Lower leg skin (tissue), 4 donors: ENCODE measurements at places on chromosomes 5 and 9. TPM values are rescaled to one million over a fixed set of nuclear protein-coding genes. Genes with fewer than 3 reads are reported as not detected.

- no peak for DNase-seq
Observed at GRCh38 chr9:68978066-68978465, 35.8 kb downstream of the PRKACG start.

GRCh38 chr9:132168347-132168746, 6.5 kb downstream of the NTNG2 start:
- no peak for DNase-seq

GRCh38 chr5:177325868-177326381, 14.2 kb upstream of the MXD3 start:
- no peak for DNase-seq

GRCh38 chr9:95080961-95081647, 236.4 kb downstream of the FANCC start:
- DNase-seq: no peak

DNA sequence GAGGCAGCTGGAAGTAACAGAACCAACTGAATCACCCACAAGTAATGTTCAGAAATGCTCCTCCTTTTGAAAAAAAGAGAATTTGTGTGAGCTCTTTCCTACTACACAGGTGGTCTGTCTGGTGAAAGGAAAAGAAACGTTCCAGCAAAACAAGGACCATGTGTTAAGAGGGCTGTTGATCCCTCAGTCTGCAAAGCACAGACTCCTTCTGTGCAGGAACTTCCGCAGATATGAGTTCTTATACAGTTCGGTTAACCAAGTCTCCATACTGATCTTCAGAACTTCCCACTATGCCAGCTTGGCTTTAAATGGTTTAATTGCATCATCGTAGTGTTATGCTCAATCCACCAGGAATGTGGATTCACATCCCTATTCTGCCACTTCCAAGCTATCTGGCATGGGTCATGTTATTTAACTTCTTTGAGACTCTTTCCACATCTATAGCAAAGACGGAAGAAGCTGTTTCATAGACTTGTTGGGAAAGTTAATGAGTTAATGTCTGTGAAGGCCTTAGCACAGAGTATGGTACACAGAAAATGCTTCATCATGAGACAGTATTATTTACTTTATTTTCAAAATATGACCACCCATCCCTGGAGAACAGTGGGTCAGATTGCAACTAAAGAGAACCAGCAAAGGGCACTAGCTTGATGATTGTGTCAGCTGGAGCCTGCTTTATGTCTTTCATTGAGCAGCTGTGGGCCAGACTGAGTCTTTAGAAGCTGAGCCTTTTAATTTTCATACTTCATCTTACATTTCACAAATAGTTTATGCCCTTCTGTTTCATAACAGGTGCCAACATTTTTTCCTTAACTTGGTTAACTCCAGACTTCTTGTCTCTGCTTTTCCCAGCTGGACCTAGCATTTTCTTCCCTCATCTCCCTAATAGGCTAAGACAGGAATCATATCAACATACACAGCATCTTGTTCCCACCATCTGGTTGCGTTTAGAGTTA, 89.9 kb downstream of the MAMDC2 start:
- DNase-seq: no peak

GRCh38 chr5:126508962-126509279, 85.7 kb downstream of the GRAMD2B start:
- peak; percentile 75 for DNase-seq

DNA sequence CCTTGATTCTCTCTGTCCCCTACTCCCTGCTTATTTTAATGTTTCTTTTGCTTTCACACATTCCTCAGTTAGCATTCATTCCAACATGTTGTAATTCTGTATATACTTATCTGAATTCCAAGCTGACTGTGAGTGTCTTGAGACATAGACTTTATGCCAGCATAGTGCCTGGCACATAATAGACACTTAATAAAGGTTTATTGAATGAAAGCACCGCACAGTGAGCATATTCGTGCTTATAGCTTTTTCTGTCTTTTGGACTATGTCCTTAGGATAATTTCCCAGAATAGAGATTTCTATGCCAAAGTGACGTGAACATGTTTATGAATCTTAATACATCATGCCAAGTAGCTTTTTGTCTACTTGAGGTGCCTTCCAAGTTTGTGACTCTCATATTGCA, 174.6 kb downstream of the CD180 start:
- no peak for DNase-seq

DNA sequence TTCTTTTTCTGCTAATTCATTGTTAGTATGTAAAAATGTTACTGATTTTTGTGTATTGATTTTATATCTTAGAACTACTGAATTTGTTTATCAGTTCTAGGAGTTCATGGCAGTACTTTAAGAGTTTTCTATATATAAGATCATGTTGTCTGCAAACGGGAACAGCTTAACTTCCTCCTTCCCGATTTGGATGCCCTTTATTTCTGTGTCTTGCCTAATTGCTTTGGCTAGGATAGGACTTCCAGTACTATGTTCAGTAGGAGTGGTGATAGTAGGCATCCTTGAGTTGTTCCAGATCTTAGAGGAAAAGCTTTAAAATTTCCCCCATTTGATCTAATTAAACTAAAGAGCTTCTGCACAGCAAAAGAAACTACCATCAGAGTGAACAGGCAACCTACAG, 20.1 kb downstream of the RCL1 start:
- DNase-seq: no peak

DNA sequence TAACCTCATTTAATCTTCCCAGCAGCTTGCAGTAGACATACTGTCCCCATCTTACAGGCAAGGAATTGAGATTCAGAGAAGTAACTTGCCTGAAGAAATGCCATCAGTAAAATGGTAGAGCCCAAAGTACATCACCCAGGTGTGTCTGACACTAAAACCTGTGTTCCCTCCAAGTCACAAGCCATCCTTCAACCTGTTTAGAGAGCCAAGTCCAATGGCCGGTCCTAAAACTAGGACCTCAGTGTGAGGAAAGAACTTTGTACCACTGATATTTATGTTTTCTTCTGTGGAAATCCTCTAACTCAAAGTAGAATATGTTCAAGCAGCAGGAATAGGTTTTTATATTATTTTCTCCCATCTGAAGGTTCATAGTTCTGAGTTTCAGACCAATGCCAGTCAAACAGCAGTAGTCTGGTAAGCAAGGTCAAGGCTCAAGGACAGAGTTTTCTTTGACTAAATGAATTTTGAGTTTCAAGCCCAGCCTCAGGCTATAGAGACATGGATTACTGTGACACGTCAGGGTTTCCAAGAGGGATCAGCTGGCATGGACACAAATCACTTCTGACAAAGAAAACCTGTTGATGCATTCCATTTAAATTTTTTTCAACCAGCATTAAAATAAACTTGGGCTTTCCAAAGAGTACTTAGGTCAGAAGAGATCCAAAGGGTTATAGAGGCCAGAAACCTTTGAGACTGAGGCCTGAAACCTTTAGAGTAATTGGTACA, 80.9 kb upstream of the PLPP6 start:
- DNase-seq: no peak

DNA sequence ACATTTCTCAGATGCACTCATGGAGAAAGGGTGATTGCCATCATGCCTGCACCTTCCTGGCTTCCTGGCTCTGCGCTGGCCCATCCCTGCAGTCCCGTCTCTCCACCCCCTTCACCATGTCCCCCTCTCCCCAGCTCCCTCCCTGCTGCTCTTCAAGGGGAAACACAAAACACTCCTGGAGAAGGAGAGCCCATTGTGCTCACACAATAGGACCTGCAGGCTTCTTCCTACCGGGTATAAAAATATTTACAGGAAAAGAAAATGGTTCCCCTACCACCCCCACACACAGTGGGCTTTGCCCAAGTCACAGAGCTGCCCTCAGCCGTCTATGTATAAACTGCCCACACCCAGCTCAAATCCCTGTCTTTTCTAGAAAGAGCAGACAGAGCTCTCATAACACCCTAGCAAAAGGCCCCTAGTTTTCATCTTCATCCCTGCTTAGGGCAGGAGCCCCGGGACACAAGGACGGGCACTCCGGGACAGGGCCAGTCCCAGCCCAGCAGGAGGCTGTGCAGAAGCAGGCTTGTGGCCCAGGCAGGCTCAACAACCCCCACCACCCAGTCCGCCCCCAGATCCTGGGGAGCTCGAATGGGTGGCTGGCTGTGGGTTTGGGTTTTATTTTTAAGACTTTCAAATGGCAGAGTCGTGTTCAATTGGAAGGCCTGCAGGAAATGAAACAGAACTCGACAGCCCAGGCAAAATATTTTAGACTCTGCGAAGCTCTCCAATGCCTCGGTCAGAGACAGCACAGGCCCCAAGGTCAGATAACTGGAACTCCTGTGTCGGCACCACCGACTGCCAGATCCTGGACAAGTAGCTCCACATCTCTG, 77.3 kb downstream of the LRSAM1 start:
- no peak for DNase-seq

DNA sequence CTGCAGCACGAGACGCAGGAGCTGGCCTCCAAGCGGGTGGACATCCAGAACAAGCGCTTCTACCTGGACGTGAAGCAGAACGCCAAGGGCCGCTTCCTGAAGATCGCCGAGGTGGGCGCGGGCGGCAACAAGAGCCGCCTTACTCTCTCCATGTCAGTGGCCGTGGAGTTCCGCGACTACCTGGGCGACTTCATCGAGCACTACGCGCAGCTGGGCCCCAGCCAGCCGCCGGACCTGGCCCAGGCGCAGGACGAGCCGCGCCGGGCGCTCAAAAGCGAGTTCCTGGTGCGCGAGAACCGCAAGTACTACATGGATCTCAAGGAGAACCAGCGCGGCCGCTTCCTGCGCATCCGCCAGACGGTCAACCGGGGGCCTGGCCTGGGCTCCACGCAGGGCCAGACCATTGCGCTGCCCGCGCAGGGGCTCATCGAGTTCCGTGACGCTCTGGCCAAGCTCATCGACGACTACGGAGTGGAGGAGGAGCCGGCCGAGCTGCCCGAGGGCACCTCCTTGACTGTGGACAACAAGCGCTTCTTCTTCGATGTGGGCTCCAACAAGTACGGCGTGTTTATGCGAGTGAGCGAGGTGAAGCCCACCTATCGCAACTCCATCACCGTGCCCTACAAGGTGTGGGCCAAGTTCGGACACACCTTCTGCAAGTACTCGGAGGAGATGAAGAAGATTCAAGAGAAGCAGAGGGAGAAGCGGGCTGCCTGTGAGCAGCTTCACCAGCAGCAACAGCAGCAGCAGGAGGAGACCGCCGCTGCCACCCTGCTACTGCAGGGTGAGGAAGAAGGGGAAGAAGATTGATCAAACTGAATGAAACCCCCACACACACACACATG, 654 bp downstream of the PURA start:
- peak; percentile 40 for DNase-seq

DNA sequence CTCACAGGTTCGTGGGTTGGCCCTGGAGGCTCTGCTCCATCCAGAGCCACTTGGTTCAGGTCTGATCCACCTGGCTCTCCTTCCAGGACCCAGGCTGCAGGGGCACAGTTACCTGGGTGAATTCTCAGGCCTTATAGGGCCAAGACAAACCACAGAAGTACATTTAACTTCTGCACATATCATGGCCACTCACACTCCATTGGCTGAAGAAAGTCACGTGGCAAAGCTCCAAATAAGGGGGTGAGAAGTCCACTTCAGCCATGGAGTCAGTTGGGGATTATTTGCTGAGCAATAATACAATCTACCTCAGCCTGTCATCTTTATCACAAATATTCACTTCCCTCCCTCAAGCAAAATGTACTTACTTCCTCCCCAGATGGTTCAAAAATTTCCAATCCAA, 83.6 kb downstream of the MACROH2A1 start:
- peak; percentile 6 for DNase-seq

- no peak for DNase-seq
Observed at GRCh38 chr5:142821733-142822487, 51.7 kb downstream of the ARHGAP26 start.

- no peak for DNase-seq
Observed at GRCh38 chr5:115577329-115577728, 24.9 kb downstream of the TICAM2 start.

Gene DMRT3
- total RNA-seq: not detected

Gene OLFM1
- total RNA-seq: 9.6 TPM

Gene ROPN1L
- not detected for total RNA-seq

Gene ASPN
- 3.0 TPM for total RNA-seq

Gene IRX1
- total RNA-seq: 8.9 TPM

Gene GARIN3
- not detected for total RNA-seq
